Upper lobe of right lung (tissue), 1 donor: ENCODE measurements at places on chromosomes 6 and 20. TPM values are rescaled to one million over a fixed set of nuclear protein-coding genes. Genes with fewer than 3 reads are reported as not detected.

PI3 gene
- 4.1 TPM for total RNA-seq

NKX2-2 gene
- total RNA-seq = not detected

PPP1R16B gene
- total RNA-seq = 22.1 TPM

EBF4 gene
- 19.5 TPM for total RNA-seq

SLC24A3 gene
- 13.1 TPM for total RNA-seq

SMOC2 gene
- 33.1 TPM for total RNA-seq

SASH1 gene
- total RNA-seq = 108 TPM

EYS gene
- not detected for total RNA-seq

STXBP5 gene
- total RNA-seq = 22.1 TPM

DNA sequence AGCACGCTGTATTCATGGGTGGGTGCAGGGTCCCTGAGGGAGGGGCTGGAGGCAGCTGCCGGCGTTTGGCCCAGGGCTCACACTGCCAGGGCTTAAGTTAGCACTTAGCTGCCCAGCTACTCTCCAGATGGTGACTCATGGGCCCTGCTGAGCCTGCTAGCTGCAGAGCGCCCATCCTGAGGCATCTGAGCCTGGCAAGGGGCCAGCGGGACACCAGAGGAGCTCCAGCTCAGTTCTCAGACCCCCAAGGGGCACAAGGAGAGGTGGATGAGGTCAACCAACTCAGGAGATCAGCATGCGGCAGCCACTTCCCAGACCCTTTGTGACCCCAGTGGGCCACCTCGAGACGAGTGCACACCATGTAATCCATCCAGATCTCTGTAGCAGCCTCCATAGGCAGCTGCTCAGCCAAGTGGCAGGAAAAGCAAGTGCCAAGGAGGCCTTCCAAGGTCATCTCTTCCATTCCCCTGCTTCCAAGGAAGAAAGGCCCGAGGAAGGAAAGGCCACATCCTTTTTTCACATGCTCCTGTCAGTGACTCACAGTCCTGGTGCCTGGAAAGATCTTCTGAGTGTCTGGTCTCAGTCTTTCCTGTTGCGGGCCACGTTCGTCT lies 35.3 kb downstream of the FOXP4 start:
- no peaks in the 10 kb centered on the region for H3K27me3 ChIP-seq
- H3K36me3 ChIP-seq = peaks cover 17% of the 10 kb centered on the region
- DNase-seq = no peak
- no peak overlapping the region for H3K4me3 ChIP-seq

- H3K36me3 ChIP-seq = no peaks in the 10 kb centered on the region
- DNase-seq = no peak
- no peaks in the 10 kb centered on the region for H3K4me1 ChIP-seq
- no peak overlapping the region for H3K27ac ChIP-seq
- no peaks in the 10 kb centered on the region for H3K27me3 ChIP-seq
Observed at GRCh38 chr6:66930559-66931290, 1223.7 kb upstream of the EYS start.

- H3K36me3 ChIP-seq = no peaks in the 10 kb centered on the region
- H3K27ac ChIP-seq = no peak overlapping the region
- no peak for DNase-seq
- H3K27me3 ChIP-seq = no peaks in the 10 kb centered on the region
Observed at GRCh38 chr6:124765280-124765679, 197.0 kb upstream of the RNF217 start.

- peak overlapping the region; percentile 93 for H3K4me3 ChIP-seq
- H3K27me3 ChIP-seq = no peaks in the 10 kb centered on the region
- H3K36me3 ChIP-seq = peaks cover 19% of the 10 kb centered on the region
- DNase-seq = no peak
Observed at GRCh38 chr20:63980317-63980805, 571 bp upstream of the PRPF6 start.

GRCh38 chr6:111850295-111850937 lies 22.8 kb downstream of the FYN start:
- H3K4me3 ChIP-seq = no peak overlapping the region
- H3K36me3 ChIP-seq = peaks cover 3% of the 10 kb centered on the region
- no peak for DNase-seq
- H3K27me3 ChIP-seq = no peaks in the 10 kb centered on the region

DNA sequence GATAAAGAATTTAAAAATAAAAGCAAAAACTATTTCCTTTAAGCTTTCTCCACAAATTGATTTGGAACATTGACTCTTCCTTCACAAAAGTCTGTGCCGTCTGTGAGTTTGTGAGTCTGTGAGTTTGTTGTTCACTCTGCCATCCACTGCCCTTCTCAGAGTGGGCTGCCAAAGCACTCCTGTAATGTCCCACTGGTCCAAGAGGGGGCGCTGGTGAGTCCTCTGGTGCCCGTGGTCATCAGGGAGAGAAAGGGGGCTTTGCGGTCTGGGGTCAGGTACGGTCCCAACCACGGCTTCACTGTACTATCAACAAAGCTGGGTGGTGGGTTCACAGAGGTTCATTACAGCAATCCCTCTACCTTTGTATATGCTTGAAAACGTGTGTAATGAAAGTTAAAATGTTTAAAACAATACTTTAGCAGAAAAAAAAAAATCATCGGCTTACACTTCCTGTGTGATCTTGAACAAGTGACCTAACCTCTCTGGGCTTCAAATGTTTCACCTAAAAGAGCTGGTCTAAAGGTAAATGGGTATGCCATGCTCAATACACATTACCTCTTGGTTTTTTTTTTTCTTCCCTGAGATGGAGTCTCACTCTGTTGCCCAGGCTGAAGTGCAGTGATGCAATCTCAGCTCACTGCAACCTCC lies 5.6 kb upstream of the ANKRD60 start:
- H3K27me3 ChIP-seq = peaks cover 4% of the 10 kb centered on the region
- H3K4me3 ChIP-seq = no peak overlapping the region
- H3K27ac ChIP-seq = no peak overlapping the region
- H3K4me1 ChIP-seq = no peaks in the 10 kb centered on the region
- no peak for DNase-seq
- H3K36me3 ChIP-seq = peaks cover 14% of the 10 kb centered on the region

GRCh38 chr6:84921891-84922290 lies 157.5 kb upstream of the TBX18 start:
- no peak overlapping the region for H3K27ac ChIP-seq
- no peaks in the 10 kb centered on the region for H3K27me3 ChIP-seq

- no peak overlapping the region for H3K4me3 ChIP-seq
- no peak overlapping the region for H3K27ac ChIP-seq
- no peaks in the 10 kb centered on the region for H3K36me3 ChIP-seq
- H3K4me1 ChIP-seq = no peaks in the 10 kb centered on the region
- no peaks in the 10 kb centered on the region for H3K27me3 ChIP-seq
Observed at GRCh38 chr6:167311286-167311685, 13.6 kb upstream of the TTLL2 start.

GRCh38 chr20:50578778-50579165 lies 68.6 kb downstream of the PTPN1 start:
- H3K4me3 ChIP-seq = no peak overlapping the region
- H3K4me1 ChIP-seq = peaks cover 18% of the 10 kb centered on the region
- no peak for DNase-seq
- H3K27me3 ChIP-seq = no peaks in the 10 kb centered on the region

DNA sequence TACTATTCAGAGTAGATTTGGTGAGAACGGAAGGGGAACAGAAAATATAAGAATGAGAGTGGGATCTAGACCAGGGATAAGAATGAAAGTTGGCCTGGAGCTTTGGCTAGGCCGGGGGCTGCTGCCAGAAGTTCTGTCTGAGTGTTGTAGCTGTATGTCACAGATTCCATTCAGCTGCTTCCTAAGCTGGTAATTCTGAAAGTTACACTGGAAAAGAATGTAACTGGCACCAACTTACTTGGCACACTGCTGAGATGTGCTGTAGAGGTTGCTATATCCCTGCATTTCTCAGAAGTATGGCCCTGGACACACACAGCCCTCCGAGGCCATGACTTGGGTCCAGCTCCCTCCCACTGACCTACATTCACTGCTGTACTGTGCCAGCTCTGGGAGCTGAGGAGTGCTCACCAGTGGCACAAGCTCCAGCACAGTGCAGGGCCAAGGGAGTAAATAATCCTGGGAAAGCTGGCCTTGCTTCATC lies 25.8 kb upstream of the TMEM217 start:
- no peak overlapping the region for H3K4me3 ChIP-seq
- H3K27me3 ChIP-seq = no peaks in the 10 kb centered on the region
- peaks cover 57% of the 10 kb centered on the region for H3K36me3 ChIP-seq
- DNase-seq = no peak

DNA sequence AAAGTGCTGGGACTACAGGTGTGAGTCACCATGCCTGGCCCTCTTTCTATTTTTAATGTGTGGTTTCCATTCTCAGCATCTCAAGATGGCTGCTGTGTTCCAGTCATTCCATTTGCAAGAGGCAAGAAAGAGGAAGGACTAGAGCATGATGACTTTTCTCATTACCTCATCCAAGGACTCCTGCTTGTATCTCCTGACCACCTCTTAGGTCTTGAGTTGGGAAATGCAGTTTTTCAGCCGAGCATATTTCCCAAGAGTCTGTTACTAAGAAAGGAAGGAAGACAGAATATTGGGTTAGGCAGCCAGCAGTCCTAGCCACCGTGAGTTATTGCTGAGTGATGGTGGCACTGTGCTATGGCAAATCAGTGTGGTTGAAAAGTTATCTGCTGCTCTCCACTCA lies 108.4 kb upstream of the INSM1 start:
- H3K36me3 ChIP-seq = no peaks in the 10 kb centered on the region
- no peaks in the 10 kb centered on the region for H3K27me3 ChIP-seq
- H3K4me3 ChIP-seq = no peak overlapping the region
- no peak overlapping the region for H3K27ac ChIP-seq

DNA sequence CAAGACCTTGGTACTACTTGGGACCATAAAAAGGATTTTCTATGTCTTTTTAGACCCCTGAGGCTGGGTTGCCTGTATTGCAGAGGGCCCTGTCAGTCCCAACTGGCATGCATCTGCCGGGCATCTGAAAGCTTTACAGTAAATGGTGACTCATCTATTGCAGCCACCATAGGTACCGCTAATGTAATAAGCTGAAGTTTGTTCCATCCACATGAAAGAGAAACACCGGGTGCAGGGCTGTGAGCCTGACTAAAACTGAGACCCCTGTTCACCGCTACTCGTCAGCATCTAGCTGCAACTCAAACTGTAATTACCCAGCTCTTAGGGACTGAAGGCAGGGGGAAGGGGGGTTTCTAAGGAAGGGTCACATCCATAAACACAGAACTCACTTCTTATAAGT lies 49.5 kb downstream of the TRERF1 start:
- DNase-seq = no peak
- H3K27ac ChIP-seq = no peak overlapping the region
- no peak overlapping the region for H3K4me3 ChIP-seq
- H3K4me1 ChIP-seq = peaks cover 11% of the 10 kb centered on the region

DNA sequence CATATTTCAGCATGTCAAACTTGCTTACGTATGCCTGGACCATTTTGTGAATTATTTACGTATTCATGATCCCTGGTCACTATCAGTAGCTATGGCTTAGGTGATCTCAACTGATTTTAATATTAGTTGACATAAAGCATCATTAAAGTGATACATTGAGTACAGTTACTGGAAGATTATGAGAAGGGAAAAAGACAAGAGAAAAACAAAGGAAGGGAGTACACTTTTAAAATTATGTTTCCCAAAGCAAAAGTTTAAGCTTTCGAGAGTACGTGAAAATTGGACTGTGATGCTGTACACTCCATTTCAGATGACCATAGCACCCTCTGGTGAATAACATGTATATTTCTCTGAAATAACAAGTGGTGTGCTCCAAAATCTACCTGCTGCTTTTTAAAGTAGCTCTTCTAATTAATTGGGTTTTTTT lies 215.0 kb upstream of the HSF2 start:
- H3K4me1 ChIP-seq = no peaks in the 10 kb centered on the region
- no peaks in the 10 kb centered on the region for H3K27me3 ChIP-seq
- H3K27ac ChIP-seq = no peak overlapping the region

- H3K4me1 ChIP-seq = peaks cover 14% of the 10 kb centered on the region
- H3K27ac ChIP-seq = no peak overlapping the region
- H3K27me3 ChIP-seq = no peaks in the 10 kb centered on the region
- H3K4me3 ChIP-seq = no peak overlapping the region
- no peaks in the 10 kb centered on the region for H3K36me3 ChIP-seq
Observed at GRCh38 chr20:53079828-53080686, 107.9 kb downstream of the TSHZ2 start.

DNA sequence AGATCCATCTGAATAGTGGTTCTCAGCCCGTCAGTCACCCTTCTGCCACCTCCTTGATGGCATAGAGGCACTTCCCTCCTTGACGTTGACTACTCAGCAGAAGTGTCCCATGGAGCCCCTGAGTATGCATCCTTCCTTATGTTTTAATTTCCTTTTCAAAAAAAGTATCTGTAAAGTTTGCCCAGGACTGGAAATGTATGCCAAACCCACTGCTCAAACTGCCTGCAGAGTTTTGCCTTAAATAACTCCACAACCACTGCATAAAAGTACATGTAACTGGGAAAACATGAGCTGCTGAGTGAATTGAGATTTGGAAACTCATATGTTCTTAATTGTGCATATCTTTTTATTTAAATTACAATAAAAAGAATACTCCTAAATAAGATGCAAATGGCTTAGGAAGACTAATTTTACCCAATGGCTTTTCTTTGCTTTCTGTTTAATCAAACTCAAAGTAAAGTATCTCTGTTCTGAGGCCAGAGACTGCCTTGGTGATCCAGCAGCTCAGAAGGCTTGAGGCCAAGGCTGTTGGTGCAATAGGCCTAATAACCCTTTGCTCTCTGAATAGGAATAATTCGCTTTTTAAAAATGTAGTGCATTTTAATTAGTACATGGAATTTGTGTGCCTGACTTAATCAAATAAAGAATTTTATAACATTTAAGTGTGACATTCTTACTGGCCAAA lies 90.4 kb downstream of the FNDC1 start:
- H3K36me3 ChIP-seq = no peaks in the 10 kb centered on the region
- DNase-seq = no peak
- no peaks in the 10 kb centered on the region for H3K27me3 ChIP-seq

- no peaks in the 10 kb centered on the region for H3K27me3 ChIP-seq
- no peak for DNase-seq
- no peaks in the 10 kb centered on the region for H3K36me3 ChIP-seq
Observed at GRCh38 chr20:31652917-31653396, 15.2 kb downstream of the COX4I2 start.

GRCh38 chr20:8720089-8720488 lies 348.8 kb upstream of the PLCB4 start:
- no peaks in the 10 kb centered on the region for H3K4me1 ChIP-seq
- H3K27me3 ChIP-seq = no peaks in the 10 kb centered on the region
- H3K36me3 ChIP-seq = no peaks in the 10 kb centered on the region
- no peak for DNase-seq
- H3K27ac ChIP-seq = no peak overlapping the region
- H3K4me3 ChIP-seq = no peak overlapping the region

DNA sequence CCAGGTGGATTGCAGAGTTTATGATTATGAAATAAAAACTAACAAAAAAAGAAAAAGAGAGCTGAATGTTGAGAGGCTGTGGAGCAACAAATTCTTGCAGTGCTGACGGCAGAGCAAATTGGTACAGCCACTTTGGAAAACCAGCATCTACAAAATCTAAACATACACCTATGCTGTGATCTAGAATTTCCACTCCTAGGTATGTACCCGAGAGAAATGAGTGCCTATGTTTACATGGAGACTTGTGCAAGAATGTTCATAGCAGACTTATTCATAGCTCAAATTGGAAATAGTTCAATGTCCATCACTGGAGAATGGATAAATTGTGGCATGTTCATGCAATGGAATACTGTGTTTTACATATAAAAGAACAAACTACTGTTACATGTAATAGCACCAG lies 3.0 kb upstream of the BLCAP start:
- H3K27me3 ChIP-seq = no peaks in the 10 kb centered on the region
- peaks cover 9% of the 10 kb centered on the region for H3K4me1 ChIP-seq
- H3K36me3 ChIP-seq = no peaks in the 10 kb centered on the region
- no peak overlapping the region for H3K4me3 ChIP-seq
